ENCODE measurements at places on chromosomes 2 and 18.

- no peak for DNase-seq
Measured at GRCh38 chr2:230319211-230319862, 7.7 kb upstream of the SP140L start.

DNA sequence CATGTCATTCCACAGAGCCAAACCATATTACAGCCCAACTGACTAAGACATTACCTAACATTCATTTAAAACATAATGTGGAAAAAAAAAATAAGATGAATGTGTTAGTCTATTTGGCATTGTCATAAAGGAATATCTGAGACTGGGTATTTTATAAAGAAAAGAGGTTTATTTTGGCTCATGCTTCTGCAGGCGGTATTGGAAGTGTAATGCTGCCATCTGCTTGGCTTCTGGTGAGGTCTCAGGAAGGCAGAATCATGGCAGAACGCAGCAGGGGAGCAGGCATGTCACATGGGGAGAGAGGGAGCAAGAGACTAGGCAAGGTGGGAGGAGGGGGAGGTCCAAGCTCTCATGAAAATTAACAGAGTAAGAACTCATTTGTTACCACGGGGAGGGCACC, 504.8 kb upstream of the LRATD1 start:
- no peak for DNase-seq

DNA sequence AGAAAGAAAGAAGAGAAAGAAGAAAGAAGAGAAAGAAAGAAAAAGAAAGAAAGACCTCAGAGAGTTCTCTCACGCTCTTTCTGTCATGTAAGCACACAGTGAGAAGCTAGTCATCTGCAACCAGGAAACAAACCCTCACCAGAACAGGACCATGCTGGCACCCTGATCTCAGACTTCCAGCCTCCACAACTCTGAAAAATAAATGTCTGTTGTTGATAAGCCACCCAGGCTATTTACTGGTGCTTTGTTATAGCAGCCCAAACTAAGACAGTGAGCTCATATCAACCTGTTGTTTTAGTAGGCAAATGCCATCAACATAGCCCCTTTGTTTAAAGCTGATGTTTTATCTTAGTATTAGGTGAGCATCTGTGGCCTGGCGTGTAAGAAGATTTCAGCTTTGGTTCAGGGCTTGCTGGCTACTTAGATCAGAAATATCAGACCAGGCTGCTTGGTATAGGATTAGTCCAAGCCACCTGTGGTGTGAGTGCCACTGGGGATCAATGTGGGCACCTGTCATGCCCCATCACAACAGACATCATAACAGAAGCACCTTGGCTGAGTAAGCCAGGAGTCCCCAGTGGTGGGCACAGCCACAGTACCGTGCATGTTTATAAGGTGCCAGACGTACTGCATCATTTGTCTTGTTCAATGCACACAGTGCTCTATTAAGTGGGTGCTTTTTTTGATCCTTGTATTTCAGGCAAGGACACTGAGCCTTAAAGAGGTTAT, 94.4 kb downstream of the LBH start:
- DNase-seq = no peak

DNA sequence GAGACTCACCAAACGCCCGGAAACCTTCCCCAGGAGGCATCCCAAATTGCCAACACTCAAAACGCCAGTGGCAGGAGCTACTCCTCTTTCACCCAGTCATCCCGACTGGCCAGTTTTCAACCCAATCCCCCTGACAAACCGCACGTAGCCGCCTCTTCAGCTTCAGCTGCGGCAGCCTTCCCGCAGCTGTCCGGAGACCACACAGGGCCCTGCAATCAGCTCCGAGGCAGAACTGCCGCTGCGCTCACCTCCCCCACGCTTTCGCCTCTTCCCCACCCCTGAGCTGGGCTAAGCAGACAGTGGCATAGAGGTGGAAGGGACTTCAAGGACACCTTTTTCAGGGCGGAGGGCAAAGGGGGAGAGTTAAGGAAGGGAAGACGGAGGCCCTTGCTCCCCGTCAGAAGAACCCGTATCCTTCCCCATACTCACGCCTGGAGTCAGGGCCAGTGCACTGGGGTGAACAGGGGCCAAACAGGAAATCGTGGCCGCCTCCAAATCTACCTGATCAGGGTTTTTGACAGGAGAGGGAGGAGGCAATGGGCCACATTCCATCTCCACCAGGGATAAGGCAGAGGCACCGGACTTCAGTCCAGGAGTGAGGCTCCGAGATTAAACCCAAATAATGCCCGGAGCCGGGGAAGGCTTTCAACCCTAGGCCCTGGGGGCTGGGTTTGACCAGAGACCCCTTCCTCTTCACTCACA, 16.9 kb downstream of the CYP26B1 start:
- DNase-seq = no peak

DNA sequence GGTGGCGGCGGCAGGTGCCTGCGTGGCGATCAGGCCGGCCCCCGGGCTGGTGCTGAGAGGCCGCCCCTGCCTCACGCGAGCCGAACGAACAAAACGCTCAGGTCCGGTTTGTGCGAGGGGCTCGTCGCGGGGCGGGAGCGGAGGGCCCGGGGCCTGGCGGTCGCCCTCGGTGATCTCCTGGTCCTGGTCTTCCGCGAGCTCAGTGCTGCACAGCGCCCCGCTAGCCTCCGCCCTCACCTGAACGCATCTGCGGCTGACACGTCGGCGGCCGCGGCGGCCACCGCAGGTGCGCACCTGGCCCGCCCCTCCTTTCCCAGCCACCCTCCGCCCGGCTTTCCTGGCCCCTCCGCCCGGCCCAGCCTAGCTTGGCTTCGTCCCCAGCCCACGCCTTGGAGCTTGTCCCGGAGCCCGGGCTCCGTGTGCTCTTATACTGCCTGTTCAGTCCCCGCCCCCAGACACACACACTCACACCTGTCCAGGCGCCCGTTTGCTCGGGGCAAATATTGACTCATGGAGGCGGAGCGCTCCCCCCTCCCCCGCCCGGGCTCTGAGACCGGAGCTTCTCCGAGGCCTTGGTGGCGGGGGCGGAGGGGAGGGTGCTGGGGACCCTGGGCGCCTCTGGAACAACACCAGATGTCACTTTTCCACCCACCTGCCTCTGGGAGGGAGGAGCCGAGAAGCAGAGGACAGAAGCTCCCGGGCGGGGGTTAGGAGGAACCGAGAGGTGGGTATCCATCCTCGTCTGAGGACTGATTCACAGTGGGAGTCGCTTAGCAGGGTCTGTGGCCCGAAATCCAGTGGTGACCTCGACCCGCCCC, 8.6 kb upstream of the CRYBA2 start:
- no peak for DNase-seq

- no peak for DNase-seq
Measured at GRCh38 chr2:188117706-188118105, 174.0 kb upstream of the GULP1 start.

Measured in cerebellar nuclear complex (tissue), 1 donor.